ENCODE measurements at places on chromosomes 12 and 14.

DNA sequence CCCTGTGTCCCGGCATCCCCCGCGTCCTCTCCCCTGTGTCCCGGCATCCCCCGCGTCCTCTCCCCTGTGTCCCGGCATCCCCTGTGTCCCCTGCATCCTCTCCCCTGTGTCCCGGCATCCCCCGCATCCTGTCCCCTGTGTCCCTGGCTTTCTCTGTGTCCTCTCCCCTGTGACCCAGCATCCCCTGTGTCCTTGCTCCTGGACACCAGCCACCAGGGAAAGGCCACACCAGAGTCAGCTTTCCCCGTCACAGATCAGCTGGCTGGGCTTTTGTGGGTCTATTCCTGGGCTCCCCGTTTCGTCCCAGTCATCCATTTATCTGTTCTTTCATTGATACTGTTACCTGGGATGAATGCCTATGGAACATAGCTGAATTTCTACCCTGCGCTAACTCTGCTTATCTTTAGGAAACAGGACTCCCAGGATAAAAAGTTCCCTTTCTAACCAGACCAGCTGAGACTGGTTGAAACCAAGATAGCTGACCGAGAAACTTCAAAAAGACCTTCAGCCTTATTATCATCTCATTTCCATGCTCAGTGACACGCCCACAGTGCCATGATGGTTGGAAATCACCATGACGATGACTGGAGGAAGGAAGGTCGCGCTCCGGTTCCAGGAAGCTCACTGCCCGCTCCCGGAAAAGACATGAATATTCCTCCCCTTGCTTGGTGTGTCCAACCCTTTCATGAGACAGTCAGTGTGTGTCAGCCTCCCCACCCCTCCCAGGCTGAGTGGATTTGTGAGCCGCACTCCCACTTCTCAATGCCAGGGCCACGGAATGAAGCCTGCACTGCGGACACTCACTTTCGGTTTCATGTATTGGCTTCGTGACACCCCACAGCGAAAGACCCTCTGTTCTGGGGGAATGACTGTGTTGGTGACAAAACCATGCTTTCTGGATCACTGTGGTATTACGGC lies 276.4 kb upstream of the SFSWAP start:
- no peak for DNase-seq

DNA sequence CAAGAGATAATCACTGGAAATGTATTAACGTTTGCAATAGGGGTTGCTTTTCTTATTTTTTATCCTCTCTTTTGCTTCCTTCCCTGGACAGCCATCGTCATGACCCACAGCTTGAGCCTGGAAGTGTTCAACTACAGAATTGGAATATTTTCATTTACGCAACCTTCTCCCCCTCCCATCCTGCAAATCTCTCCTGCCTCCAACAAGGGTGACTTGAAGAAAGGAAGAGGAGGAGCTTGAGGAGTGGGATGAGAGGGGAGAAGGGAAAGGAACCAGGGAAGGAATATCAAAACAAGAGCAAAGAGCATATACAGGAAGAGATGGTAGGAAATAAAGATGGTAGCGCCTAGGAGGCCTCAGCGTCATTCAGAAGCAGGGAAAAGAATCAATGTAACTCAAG lies 1.6 kb upstream of the MANSC4 start:
- no peak for DNase-seq

- DNase-seq = no peak
Observed at GRCh38 chr14:53380052-53380866, 227.1 kb upstream of the DDHD1 start.

DNA sequence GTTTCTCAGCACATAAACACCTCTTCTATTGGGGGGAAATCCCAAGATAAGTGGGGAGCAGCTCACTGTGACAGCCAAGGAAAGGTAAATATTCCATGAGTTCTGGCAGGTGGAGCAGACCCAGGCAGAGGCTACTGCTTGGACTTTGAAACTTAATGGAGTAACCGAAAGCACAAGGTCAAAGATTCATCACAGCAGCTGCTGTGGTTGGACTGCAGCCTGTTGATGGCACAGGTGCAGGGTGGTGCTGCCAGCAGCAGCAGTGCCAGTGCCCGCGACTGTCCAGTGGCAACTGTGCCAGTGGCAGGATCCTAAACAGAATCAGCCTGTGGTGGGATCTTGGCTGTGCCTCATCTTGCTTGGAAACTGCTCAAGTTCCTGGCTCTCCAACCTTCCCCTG lies 81.4 kb upstream of the ARID2 start:
- no peak for DNase-seq

DNA sequence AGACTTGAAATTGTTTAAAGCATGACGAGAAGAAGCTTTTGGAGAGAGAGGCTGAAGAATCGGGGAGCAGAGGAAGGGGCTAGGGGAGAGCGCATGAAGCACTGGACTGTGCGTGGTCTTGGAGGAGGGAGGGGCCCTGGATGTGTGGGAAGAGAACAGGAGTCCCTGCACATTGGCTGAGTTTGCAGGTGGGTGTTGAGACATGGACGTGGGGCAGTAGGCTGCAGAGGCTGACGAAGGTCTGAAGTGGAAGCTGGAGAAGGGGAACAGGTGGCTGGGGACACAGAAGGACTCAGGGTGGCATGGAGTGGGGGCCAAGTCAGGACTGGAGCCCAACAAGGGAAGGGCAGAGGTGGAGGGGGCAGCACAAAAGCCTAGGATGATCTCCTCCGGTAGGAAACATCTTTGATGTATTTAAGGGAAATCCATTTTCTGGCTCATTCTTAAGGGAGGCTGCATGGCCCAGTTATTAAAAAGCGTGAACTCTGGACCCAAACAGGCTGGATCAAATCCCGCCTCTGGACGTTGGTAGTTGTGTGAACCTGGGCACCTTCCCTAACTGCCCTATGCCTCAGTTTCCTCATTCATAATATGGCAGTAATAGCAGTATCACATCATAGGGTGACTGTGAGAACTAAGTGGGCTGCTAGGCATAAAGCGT lies 29.0 kb downstream of the ADGRD1 start:
- DNase-seq = no peak

All from GM12891 (cell line).